Sciatic nerve (tissue), 2 donors: ENCODE measurements at places on chromosomes 6 and 20. TPM values are rescaled to one million over a fixed set of nuclear protein-coding genes. Genes with fewer than 3 reads are reported as not detected.

GRCh38 chr20:20483328-20483727 is 115.4 kb downstream of the INSM1 start:
- DNase-seq = no peak

- DNase-seq = no peak
Measured at GRCh38 chr6:81813305-81813704, 60.8 kb upstream of the TENT5A start.

DNA sequence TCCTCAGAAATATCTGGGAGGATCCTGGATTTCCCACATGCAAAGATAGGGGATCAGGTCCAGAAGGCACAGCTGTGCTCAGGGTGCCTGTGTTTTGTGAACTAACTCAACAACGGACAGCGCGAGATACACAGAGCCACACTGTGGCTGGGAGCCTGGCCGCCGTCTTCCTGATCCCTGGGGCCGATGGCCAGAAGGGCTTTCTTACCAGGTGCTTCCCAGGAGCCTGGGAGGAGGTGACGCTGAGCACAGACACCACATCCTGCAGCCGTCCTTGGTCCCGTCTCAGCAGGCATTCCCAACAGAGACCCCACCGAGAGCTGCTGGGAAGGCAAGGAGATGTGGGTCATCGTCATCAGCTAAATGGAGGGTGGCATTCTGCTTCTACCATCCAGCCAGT is 144.6 kb upstream of the AFDN start:
- DNase-seq = no peak

DNA sequence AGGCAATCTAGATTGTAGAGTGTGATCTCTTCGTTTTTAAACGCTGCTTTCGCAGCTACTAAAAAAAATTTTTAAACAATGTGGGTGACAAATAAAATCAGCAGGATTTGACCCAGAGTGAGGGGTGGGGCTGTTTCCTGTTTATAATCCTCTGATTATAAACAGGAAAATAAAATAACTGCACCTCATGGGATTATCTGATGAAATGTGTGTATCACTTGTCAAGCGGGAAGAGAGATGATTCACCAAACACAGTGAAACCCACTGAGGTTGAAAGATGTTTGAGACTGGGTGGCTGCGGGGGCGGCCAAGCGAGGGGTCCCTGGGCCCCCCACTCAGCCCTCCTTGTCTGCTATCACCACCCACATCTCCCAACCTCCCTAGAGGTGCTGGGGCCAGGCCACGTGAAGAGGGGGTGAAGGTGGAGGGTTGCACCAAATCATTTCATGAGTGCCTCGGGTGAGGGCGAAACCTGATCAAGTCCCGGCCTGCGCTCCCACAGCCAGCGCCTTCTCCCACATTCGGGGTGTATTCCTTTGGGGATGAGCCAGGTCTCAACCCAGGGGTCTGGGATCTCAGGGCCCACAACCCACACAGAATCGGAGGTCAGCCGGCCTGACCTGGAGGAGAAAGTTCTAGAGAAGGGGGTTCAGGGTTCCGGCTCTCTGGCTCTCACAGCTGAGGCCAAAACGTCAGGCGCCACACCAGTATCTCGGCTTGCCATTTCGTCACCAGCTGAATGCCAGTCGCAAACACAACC is 212.5 kb downstream of the BMP7 start:
- DNase-seq = no peak

- no peak for DNase-seq
Measured at GRCh38 chr20:751761-752160, 16.5 kb downstream of the SLC52A3 start.

GRCh38 chr6:149488815-149489214 is 4.0 kb upstream of the ZC3H12D start:
- DNase-seq = no peak

DNA sequence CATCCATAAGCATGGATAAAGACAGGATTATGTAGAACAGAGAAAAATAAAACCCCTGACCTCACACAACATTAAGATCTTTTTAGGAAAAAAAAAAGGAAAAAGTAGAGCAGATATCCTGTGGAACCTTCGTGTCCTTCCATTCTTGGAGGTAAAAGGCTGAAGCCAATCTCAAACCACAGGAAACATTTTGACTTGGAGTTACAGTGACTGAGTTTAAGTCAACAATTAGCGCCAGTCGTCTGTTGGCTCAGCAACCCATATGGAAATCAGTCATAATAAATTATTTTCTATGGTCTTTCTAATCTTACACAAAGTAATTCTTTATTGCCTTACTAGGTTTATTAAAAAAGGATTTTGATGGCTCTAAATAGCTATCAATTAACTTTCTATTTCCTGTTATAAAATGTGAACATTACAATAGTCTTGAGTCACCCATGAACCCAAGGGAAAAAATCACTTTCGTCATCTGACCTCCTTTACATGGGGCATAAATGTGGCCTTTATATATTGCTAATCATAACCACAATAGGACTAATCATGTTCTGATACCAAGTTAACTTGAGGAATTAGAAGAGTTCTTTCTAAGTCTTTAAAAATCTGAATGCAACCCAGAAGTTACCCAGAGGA is 592.9 kb downstream of the TFAP2B start:
- DNase-seq = no peak

- DNase-seq = no peak
Measured at GRCh38 chr6:130063806-130064205, 45.4 kb downstream of the L3MBTL3 start.

- no peak for DNase-seq
Measured at GRCh38 chr6:70998148-70998547, 41.3 kb upstream of the B3GAT2 start.

DNA sequence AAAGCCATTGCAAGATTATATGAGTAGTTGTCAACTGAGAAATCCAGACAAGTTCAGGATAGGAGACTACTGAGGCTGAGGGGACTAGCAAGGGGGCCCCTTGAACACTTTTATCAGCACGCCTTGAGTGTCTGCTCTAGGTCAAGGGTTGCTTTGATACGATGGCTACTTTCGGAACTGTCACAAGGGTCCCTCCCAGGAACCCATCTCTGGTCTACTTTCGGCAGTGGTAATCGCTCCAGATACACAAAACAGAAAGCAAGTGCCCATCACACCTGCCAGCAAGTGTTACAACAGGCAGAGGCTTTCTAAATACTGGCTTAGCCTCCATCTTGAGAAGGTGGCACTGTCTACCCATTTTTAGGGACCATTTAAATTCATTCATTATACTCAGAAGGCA is 61.1 kb downstream of the GJA10 start:
- DNase-seq = no peak

Gene ZBP1
- 0.49 TPM for total RNA-seq

Gene MUC21
- total RNA-seq = 0.18 TPM

Gene HLA-G
- 1.2 TPM for total RNA-seq

Gene CHMP4B
- total RNA-seq = 72.8 TPM

Gene IL17A
- not detected for total RNA-seq
